ENCODE measurements at places on chromosomes 4 and X.

GRCh38 chr4:24657768-24658617, 73.6 kb upstream of the DHX15 start:
- DNase-seq: no peak

GRCh38 chrX:7330556-7330955, 182.6 kb upstream of the PUDP start:
- no peak for DNase-seq

- DNase-seq: no peak
These were observed 92.0 kb upstream of the DKK2 start for GRCh38 chr4:107128116-107128515.

DNA sequence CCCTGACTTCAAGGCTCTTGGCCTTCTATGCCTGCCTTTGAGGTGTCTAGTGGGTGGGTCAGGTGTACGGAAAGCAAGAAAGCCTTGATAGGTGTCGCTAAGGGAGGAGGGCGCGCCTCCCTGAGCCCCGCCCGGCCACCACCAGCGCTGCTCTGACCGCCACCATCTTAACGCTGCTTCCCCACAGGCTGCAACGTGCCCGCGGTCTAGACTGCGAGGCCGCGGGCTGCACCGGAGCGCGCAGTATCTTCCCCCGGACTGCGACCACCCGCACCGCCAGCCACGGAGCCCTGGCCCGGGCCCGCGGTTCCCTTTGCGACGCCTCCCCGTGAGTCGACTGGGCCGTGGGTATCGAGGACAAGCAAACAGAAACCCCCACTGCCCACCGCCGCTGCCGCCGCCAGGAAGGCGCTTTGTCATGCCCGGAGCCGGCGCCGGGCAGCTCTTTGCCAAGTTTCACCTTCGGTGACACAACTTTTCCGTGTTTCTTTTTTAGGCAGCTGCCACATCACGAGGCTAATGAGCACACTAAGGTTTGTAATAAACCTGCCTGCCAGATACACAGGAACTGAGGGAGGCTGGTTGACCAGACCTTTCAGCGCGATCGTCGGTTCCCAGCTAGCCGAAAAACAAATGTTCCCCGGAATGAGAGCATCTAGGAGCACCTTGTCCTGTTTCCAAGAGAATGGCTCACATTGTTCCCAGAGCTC, 335.8 kb upstream of the F9 start:
- DNase-seq: no peak

- DNase-seq: no peak
These were observed 486.7 kb upstream of the MAGEB2 start for GRCh38 chrX:29728639-29729038.

DNA sequence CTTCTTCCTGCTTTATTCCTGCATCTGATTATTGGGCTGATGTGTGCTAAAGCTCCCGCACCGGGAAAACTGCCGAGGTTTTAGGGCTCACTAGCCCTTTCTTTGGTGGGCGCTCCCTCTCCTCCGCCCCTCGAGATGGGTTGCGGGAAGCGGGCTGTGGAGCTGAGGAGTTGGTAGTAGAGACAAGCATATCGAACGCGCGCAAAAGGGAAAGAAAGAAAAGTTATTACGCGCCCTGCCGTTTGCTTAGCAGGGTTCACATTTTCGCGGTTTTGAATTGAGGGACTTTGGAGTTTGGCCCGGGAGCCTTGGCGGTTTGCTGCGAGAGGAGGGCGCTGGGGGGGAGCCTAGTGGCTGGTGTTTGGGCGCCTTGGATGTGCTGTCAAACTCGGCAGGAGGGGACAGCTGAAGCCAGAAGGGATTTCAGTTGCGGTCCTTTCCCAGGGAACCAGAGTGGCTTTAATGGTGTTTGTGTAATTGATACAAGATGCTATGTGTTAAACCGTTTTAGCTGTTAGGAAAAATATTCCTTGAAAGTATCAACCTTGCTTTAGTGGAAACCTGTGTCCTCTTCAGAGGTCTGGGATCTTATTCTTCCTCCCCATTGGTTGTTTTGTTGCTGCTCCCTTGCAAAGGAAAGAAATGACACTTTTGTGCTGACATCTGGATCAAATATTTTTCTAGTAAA, 1.1 kb downstream of the GAB1 start:
- no peak for DNase-seq

Data from stimulated activated CD8-positive, alpha-beta memory T cell treated with anti-CD3 and anti-CD28 coated beads, Interleukin-2, amount 100 ng/mL, for 1 hour (primary cell).